ENCODE measurements at places on chromosomes 1 and 21.

GRCh38 chr1:9229549-9229948 lies 5.0 kb upstream of the H6PD start:
- no peak for DNase-seq

DNA sequence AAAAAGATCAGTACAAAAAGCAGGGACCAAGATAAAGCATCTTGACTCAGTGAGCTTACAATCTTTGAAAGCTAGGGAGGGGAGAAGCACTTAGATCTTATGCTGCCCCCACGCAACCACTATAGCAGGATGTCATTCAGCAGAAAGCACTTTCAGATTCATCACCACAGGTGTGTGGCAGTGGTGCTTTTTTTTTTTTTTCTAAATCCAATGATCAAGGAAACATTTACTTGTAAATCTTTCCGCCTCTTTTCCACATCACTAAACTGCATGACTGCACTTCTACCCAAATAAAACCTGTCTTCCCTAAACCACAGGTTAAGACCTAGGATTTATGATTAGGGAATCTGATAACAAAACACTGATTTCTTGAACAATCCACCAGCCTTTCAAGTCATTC lies 154.8 kb downstream of the SLC45A1 start:
- peak; percentile 31 for DNase-seq

GRCh38 chr1:56248138-56248537 lies 331.2 kb downstream of the PLPP3 start:
- no peak for DNase-seq

DNA sequence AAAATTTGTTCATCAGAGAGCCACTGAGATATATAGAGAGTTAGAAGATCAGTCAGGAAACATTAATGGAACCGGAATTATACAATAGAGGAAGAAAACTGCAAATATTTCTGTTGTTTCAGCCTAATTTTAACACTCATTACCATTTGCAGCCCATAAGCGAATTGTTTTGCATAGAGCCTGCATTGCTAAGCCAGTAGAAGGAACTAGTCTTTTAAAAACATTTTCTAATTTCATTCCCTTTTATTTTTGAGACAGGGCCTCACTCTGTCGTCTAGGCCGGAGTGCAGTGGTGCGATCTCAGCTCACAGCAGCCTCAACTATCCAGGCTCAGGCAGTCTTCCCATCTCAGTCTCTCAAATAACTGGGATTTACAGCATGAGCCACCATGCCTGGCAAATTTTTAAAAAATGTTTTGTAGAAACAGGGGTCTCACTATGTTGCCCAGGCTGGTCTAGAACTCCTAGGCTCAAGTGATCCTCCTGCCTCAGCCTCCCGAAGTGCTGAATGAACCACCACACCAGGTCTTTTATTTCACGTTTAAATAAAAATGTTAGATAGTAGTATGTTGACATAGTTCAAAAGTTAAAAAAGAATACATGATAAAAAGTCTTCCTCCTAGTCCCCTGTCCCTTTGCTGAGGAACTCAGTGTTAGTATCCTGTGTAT lies 25.3 kb downstream of the MPZL1 start:
- no peak for DNase-seq

Data from stimulated activated CD4-positive, alpha-beta T cell treated with anti-CD3 and anti-CD28 coated beads, Interleukin-12 subunit alpha, Interleukin-12 subunit beta, amount 100 ng/mL, for 24 hours (primary cell).